Adipocyte (in vitro differentiated cells): ENCODE measurements at places on chromosomes 12 and 14.
A peak's percentile ranks its signal among the peaks of the same experiment; 100 is the strongest.

DNA sequence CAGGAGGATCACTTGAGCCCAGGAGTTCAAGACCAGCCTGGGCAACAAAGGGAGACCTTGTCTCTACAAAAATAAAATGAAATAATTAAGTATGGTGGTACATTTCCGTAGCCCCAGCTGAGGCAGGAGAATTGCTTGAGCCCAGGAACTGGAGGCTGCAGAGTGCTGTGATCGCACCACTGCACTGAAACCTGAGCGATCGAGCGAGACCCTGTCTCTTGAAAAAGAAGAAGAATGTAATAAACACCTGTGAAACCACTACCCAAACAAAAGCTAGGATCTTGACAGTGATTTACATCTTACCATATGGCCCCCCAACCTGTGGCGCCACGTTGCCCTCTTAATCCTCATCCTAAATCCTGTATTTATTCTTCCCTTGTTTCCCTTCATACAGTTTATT, 5.7 kb upstream of the DTX1 start:
- DNase-seq: no peak

DNA sequence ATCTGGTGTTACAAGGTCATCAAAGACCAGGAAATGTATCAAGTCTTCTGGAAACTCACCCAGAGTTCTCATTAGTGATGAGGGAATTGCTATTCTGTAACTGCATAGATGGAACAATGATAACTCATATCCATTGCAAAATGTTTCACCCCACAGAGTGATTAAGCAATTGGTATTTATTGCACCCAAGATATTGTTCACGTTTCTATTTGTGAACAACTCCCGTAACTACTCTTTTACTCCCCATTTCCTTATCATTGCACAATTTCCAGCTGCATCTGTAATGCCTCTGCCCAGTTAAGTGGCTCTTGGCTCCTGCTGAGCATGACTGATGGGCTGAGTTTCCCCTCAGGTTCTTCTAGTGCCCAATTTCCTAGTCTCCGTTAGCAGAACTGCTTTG, 108.7 kb upstream of the PRICKLE1 start:
- no peak for DNase-seq

DNA sequence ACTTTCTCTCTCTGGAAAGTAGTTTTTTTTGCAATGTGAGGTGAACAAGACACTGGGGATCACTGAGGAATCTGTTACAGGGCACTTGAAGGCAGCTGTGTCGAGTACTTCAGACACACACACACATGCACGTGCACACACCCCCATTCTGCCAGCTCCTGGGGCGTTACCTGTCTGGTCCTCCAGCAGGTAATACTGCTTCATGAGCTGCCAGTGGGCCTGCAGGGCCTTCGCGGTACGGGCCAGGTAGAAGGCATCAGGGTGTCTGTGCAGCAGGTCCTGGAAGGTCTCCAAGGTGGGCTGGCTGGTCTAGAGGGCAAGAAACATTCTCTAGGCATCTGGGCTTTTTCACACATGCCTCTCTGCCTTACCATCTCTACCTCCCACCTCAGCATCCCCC, 5.1 kb downstream of the MCRS1 start:
- no peak for DNase-seq

DNA sequence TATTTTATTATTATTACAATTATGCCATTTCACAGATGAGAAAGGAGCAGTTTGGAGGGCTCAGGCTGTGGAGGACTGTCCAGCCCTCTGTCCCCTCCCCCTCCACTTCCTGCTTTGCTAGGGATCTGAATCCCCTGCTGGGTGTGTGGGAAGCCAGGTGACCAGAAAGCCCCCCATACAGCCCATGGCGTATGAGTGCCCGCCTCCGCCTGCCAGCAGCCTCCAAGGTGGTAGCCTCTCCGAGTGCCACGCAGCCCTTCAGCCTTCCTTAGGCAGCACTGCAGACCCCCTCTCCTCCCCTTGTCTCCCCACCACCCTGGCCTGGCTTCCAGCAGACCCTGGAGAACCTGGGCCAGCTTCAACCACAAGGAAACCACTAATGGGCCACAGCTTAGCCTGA, 12.6 kb downstream of the DTX1 start:
- no peak for DNase-seq

DNA sequence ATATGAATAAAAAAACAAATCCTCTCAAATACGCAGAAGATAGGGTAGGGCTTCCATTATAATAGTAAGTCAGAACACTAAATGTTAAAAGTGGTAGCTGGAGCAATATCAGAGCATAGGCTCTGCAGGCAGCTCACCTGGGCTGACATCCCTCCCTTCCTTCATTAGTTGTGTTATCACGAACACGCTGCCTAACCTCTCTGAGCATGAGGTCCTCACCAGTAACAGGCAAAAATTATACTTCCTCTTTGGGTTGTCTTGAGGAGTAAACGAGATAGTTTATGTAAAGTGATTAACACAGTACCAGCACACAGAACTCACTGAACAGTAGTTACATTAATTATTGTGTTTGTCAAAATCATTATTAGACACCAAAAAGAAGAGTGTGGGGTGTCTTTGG, 154.3 kb downstream of the STXBP6 start:
- DNase-seq: no peak

DNA sequence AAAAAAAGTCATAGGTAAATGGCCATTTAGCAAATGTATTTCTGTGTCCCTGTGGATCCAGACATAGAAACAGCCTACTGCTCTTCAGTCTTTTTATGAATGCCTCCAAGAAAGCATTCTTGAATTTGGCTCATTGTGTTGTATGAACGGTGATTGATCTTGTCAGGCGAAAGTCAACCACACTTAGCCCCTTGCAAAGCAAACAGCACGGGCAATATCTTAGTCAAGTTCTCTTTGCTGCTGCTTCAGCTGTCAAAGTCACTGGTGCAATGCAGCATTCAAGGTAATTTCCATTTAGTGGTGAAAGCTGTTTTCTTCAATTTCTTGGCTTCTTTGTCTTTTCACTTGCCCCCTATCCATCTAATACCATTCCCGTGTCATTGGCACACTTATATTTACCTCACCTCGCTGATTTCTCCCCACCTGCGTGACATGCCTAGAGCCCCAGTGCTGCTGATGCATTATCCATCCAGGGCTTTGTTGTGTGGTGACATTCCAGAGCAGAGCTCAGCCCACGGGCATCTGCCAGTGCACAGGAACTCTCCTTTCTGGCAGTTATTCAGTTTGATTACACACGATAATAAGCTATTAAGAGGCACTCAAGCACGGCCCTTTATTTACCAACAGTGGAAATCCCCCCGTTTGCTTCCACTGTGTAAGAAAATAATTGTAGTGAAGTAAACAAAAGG, 362.3 kb upstream of the NOVA1 start:
- DNase-seq: no peak

DNA sequence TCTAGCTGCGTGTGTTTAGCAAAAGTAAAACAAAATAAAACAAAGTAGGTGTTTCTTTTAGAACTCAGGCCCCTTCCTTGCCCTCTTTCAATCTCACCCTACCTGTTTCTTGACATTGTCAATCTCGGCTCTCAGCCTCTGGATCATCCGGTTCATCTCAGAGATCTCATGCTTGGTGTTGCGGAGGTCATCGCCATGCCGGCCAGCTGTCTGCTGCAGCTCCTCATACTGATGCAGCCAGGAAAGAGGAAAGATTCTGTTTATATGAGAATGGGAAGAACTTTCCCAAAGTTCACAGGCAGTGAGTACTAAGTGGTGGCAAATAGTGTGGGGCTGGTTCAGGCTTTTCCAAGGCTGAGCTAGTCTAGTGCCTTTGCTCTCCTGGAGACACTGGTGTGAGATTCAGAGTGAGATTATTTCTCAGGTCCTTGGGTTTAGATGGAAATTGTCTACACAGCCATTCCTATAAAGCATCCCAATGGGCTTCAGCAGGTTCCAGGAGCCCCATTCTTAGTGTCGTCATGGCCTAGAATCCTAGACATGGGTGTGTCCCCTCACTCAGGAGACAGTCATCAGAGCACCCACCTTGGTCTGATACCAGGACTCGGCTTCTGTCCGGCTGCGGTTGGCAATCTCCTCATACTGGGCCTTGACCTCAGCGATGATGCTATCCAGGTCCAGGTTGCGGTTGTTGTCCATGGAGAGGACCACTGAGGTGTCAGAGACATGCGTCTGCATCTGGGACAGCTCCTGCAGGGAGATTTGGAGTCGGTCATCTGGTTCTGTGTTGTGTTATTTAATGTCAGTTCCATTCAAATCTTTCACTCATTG, 3.0 kb downstream of the KRT5 start:
- DNase-seq: no peak

DNA sequence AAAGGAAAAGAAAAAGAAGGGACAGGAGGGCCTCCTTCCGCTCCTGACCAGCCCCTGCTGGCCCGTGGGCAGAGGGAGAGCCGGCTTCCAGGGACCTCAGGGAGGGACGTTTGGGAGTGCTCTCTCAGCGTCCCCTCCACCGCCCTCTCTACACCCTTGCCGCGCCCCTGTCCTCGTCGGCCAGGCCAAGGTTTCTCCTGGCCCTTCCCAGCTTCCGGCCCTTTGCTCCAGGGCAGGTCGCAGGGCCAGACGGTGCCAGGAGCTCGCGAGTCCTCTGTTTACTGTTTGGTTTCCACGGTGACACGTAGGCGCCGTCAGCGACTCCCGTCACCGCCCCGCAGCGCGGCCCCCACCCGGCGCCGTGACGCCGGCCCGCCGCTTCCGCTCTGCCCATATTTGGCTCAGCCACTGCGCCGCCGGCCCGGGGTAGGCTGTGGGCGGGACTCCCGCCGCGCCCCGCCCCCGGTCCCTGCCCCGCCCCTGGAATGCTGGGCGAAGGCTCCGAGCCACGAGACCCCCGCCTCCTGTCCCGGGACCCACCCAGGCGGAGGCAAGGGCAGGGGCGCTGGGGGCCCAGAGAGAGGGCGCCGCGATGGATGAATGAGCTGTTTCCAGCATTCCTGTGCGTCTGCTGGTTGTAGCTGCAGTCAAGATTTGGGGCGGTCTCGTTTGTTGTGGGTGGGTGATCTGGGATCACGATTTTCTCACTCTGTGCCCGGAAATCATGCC, 15.5 kb downstream of the FOS start:
- DNase-seq: peak; percentile 99

DNA sequence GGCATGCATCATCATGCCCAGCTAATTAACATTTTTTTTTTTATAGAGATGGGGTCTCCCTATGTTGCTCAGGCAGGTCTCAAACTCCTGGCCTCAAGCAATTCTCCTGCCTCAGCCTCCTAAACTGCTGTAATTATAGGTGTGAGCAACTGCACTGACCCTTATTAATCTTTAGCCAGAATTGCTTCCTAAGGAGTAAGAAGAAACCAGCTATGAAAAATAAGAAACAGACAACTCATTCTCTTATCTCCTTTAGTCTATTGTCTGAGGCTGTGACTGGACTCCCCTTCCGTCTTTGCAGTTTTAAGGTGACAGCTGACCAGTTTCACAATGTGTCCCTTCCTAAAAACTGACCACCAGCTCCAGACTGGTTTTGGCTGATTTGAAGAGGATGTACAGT, 52.4 kb downstream of the EMP1 start:
- DNase-seq: no peak

GRCh38 chr12:128476266-128476665, 209.3 kb downstream of the TMEM132C start:
- no peak for DNase-seq

DNA sequence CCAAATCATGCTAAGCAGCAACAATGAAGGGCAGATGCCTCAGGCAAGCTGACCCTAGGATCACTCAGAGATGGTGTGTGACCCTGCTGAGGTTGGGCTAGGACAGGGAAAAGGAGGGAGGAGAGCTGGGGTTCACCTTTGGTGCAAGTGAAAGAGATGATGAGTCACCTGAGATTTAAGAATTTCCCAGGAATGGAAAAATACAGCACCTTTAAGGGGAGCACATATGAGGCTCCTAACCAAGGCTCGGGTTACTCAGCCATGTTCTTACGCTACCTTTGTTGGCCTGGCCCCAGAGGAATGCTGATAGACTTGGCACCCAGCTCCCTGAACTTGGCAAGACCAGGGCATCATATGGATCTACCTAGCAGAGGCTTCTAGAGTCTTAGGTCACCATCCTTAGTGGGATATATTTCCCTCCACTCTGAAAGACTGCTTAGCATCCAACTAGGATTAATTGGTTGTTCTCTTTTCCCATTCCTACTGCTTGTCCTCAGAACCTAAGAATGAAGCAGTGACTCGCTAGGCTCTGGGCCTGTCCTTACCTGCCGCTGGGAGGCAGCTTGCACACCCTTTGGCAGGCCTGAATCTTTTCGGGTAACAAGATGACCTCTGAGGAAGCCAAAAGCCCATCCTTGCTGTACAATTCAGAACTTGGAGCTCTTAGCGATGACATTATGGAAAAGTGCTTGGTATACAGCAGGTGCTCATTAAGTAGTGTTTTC, 4.0 kb upstream of the NAA25 start:
- no peak for DNase-seq
